ENCODE measurements at places on chromosomes 7 and 10. TPM values are rescaled to one million over a fixed set of nuclear protein-coding genes. Genes with fewer than 3 reads are reported as not detected.
A peak's percentile ranks its signal among the peaks of the same experiment; 100 is the strongest.

Gene DLX5
- total RNA-seq, result not detected

Gene CLDN3
- 31.2 TPM for total RNA-seq

Gene ANXA8
- 0.38 TPM for total RNA-seq

Gene WDR37
- total RNA-seq, result 8.9 TPM

Gene CPED1
- total RNA-seq, result 41.8 TPM

DNA sequence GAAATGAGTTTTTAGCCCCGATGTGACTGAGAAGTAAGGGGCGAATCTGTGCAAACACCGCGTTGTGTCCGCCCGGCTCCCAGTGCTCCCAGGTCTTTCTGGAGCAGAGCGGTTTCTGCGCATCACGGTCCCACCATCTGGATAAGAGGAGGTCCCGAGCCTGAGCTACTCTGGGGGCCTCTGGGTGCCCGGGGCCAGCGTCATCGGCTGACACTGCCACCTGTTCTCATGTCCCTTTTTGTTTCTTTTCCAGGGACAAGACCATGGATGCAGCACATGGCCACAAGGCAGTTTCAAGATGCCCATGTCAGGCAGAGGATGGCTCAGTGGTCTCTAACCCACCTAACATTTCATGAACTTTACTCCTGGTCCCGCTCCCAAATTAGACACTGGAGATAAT is 24.9 kb downstream of the KLF6 start:
- no peak for DNase-seq
- no peak overlapping the region for H3K27ac ChIP-seq
- no peaks in the 10 kb centered on the region for H3K36me3 ChIP-seq
- no peaks in the 10 kb centered on the region for H3K27me3 ChIP-seq

DNA sequence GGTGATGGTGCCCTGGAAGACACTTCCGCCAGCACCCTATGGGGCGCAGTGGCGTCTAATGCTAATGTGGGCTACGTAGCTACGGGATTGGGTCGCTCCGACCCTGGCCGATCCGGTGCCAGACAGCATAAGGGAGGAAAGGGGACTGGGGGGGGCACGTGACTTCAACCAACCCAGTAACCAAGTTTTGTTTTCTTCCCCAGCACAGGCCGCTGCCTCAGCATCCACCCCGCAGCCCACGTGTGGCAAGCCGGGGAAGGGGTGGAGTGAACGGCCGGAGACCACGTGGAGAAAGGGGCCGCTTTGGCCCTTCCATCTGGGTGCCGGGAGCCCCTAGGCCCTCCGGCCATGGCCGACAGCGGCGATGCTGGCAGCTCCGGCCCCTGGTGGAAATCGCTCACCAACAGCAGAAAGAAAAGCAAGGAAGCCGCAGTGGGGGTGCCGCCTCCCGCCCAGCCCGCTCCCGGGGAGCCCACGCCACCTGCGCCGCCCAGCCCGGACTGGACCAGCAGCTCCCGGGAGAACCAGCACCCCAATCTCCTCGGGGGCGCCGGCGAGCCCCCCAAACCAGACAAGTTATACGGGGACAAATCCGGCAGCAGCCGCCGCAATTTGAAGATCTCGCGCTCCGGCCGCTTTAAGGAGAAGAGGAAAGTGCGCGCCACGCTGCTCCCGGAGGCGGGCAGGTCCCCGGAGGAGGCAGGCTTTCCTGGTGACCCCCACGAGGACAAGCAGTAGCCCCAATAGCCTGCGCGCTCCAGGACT is 2.5 kb downstream of the PRR15 start:
- peak overlapping the region; percentile 33 for H3K4me3 ChIP-seq
- no peak overlapping the region for H3K27ac ChIP-seq
- H3K4me1 ChIP-seq, result no peaks in the 10 kb centered on the region
- peak; percentile 23 for DNase-seq

GRCh38 chr10:100653238-100653956 is 92.0 kb upstream of the PAX2 start:
- no peak overlapping the region for H3K4me3 ChIP-seq
- no peak for DNase-seq
- H3K4me1 ChIP-seq, result no peaks in the 10 kb centered on the region
- no peaks in the 10 kb centered on the region for H3K36me3 ChIP-seq
- no peaks in the 10 kb centered on the region for H3K27me3 ChIP-seq
- H3K27ac ChIP-seq, result no peak overlapping the region

DNA sequence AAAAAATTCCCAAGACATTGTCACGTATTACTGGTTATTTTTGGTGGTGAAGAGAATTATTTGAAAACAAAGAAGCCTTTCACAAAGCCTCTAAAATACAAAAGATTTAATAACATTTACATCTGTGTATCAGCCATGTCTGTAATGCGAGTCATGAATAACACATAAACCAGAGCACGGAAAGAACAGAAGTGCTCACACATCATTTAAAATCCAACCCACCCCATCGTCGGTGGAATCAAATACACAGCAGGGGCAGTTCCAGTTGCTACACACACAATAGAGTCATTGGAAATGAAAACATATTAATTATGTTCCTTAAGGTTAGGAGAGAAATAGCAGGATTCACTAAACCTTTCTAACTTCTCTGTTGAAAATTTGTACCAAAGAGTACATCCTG is 1097.3 kb downstream of the KCNMA1 start:
- no peak overlapping the region for H3K4me3 ChIP-seq
- no peaks in the 10 kb centered on the region for H3K4me1 ChIP-seq
- H3K27me3 ChIP-seq, result no peaks in the 10 kb centered on the region
- no peak for DNase-seq

- H3K4me3 ChIP-seq, result no peak overlapping the region
- H3K4me1 ChIP-seq, result no peaks in the 10 kb centered on the region
- no peaks in the 10 kb centered on the region for H3K36me3 ChIP-seq
- H3K27me3 ChIP-seq, result no peaks in the 10 kb centered on the region
- DNase-seq, result no peak
- no peak overlapping the region for H3K27ac ChIP-seq
Measured at GRCh38 chr7:151837285-151838042, 39.5 kb downstream of the PRKAG2 start.

- peak; percentile 37 for DNase-seq
- no peaks in the 10 kb centered on the region for H3K27me3 ChIP-seq
- no peak within 1 kb of the TSS for H3K27ac ChIP-seq
- H3K4me3 ChIP-seq, result peak within 1 kb of the TSS; percentile 29
Measured at GRCh38 chr10:18140149-18140956, at the start of gene CACNB2. TSS of gene CACNB2 (plus strand) at chr10:18140424.

- peak; percentile 66 for DNase-seq
- peaks cover 32% of the 10 kb centered on the region for H3K4me1 ChIP-seq
- H3K4me3 ChIP-seq, result peak overlapping the region; percentile 97
- peak overlapping the region; percentile 96 for H3K27ac ChIP-seq
- no peaks in the 10 kb centered on the region for H3K27me3 ChIP-seq
- no peaks in the 10 kb centered on the region for H3K36me3 ChIP-seq
Measured at GRCh38 chr7:44884621-44885393, 523 bp downstream of the PURB start.

DNA sequence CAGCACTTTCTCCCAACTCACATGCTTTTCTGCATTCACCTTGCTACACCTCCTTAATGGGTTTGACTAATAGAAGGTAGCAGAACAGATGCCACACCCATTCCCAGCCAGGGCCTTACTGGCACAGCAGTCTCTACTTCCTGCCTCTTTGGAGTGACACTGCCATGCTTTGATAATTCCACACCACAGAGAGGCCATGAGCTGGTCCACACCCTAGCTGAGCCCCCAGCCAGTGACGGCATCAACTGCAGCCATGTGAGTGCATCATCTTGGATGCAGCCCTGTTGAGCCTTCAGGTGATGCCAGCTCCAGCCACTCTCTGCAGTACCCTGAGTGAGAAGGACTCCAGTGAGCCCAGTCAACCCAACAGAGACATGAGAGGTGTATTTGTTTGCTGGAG is 27.5 kb upstream of the EZH2 start:
- no peak overlapping the region for H3K27ac ChIP-seq
- H3K27me3 ChIP-seq, result no peaks in the 10 kb centered on the region
- DNase-seq, result no peak
- no peaks in the 10 kb centered on the region for H3K36me3 ChIP-seq
- H3K4me3 ChIP-seq, result no peak overlapping the region
- H3K4me1 ChIP-seq, result no peaks in the 10 kb centered on the region

DNA sequence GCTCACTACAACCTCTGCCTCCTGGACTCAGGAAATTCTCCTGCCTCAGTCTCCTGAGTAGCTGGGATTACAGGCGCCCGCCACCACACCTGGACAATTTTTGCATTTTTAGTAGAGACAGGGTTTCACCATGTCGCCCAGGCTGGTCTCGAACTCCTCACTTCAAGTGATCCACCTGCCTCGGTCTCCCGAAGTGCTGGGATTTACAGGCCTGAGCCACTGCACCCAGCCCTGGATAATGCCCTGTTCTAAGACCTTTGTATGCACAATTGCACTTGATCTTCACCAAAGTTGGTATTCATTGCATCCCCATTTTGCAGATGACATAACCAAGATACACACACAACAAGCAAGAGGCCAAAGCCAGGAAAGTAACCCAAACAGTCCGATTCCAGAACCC is 97.7 kb upstream of the CARD11 start:
- DNase-seq, result peak; percentile 6
- H3K4me3 ChIP-seq, result no peak overlapping the region
- no peaks in the 10 kb centered on the region for H3K27me3 ChIP-seq
- no peaks in the 10 kb centered on the region for H3K36me3 ChIP-seq
- no peak overlapping the region for H3K27ac ChIP-seq

DNA sequence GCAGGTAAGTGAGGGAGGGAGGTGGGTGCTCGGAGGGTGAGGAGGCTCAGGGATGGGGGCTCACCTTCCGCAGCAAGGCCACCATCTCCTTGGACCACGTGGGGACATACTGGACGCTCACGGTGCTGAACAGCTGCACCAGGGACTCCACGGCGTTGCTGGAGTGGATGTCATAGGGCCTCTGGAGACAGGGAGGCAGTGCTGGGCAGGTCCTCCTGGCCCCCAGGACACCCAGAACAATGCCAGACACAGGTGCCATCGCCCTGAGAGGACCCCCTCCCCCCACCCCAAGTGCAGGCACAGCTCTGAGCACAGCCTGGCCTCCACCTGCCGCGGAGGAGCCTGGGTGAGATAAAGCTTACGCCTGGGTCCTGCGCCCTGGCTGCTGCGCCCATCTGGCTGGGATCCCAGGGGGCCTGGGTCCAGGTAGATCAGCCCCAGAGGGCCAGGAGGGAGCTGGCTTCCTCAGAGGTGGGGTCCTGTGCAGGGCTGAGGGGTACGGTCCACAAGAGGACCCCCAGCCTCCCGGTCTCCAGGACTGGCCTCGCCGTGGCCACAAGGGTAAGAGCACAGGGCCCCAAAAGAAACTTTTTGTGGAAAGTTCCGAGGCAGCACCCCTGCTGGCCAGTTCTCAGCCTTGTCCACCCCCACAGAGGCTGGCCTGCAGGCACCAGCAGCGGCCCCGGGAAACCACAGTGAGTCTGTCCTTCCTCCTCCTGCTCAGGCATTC is 37.8 kb downstream of the DPYSL4 start:
- no peak overlapping the region for H3K4me3 ChIP-seq
- no peaks in the 10 kb centered on the region for H3K4me1 ChIP-seq
- DNase-seq, result no peak
- no peaks in the 10 kb centered on the region for H3K36me3 ChIP-seq
- no peaks in the 10 kb centered on the region for H3K27me3 ChIP-seq

DNA sequence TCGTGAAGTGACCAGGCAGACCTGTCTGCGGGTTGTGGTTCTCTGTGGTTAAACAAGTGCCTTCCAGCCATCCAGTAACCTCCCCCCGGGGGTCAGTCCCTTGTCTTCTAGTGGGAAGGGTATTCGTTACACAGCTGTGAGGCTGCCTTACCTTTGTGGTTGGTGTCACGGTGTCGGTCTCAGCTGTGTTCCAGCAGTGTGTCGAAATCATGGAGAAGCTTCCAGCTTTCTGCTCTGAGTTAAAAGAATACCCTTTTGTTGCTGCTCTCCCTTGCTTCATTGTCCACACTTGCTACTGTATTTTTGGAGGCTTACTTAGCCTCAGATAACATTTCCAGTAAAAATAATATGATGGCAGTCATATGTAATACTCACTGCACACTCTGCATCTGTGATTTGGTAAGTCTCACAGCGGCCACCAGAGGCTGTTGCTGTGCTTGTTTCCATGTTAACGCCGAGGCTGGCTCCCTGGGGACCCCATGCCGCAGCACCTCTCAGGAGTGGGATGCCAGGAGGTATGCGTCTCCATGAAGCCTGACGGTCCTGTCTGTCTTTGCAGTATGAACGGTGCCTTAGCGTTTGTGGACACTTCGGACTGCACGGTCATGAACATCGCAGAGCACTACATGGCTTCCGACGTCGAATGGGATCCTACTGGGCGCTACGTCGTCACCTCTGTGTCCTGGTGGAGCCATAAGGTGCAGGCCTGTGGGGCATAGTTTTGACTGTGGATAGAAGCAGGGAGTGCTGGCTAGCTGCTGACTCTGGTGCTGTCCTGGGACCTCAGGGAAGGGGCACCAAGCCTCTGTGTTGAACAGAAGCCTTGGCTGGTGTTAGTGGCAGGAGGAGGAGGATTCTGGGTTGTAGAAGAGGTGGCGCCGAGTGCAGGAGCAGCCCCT is 20.5 kb downstream of the EIF3B start:
- no peak overlapping the region for H3K27ac ChIP-seq
- peaks cover 76% of the 10 kb centered on the region for H3K36me3 ChIP-seq
- H3K4me3 ChIP-seq, result no peak overlapping the region

All from right lobe of liver (tissue), 6 donors.